HuH-7.5 (cell line): ENCODE measurements at places on chromosomes 7 and 10.
A peak's percentile ranks its signal among the peaks of the same experiment; 100 is the strongest.

- DNase-seq = no peak
These were observed 17.6 kb upstream of the ZNF518A start for GRCh38 chr10:96112531-96112930.

- no peak for DNase-seq
These were observed 12.8 kb downstream of the LRRN3 start for GRCh38 chr7:111103678-111104274.

GRCh38 chr10:132489053-132489703 is 48.4 kb upstream of the INPP5A start:
- no peak for DNase-seq

GRCh38 chr10:59682986-59683937 is 26.4 kb downstream of the SLC16A9 start:
- DNase-seq = no peak

- no peak for DNase-seq
These were observed 7.4 kb downstream of the TTYH3 start for GRCh38 chr7:2639181-2639681.

DNA sequence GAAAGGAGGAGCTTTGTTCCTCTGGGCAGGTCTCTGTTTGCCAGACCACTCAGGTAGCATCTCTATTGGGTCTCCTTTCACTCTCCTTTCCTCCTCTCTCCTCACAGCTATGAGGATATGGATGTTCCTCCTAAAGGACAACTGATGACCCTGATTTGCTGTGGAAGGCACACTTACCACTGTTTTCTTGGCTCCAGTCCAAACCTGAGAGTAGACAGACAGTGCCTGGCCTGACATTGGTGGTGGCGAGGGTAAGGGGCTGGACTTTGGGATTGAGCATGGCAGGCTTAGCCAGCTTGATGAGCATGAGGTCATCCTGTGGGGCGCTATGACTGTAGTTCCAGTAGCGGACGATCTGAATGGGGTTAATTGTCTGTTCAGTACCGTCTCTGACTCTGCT is 3.6 kb downstream of the PRSS37 start:
- DNase-seq = no peak

DNA sequence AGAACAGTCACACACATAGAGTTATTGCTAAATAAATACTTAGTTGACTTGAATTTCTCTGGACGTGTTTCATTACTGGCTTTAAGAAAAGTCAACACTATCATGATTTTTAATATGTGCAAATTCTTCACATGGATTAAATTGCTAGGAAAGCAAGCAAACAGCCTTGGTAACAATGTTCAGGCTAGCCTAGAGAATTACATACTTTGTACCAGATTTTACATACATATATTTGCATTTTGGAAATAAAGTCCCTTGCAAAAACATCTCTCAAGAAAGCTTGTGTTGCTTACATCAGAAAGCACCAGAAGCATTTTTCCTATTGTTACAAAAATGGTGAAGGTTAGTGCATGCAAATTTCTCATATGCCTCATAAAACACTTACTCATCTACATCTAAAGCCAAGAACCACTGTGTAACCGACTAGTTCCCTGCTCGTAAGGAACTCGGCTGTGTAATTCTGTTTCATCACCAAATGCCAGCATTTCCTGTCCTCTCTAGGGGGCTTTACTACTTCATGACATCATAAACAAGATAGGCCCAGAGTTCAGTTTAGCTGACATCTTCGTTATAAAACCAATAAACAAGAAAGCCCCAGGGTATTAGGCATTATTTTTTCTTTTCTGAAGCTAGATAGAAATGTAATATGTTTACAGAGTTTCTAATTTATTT is 87.8 kb downstream of the CFAP58 start:
- DNase-seq = no peak

DNA sequence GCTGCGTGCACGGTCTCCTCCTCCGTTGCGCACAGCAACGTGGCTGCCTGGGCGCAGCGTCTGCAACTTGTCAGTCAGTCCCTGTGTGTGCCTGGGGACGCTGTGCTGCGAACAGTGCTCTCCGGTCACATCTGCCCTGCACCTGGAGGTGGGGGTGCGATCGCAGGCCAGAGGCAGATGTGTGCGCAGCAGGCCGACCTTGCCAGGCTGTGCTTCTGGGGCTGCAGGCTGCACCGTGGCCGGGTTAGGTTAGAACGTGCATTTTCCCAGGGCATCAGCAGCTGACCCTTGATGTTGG is 8.2 kb upstream of the GET4 start:
- no peak for DNase-seq

DNA sequence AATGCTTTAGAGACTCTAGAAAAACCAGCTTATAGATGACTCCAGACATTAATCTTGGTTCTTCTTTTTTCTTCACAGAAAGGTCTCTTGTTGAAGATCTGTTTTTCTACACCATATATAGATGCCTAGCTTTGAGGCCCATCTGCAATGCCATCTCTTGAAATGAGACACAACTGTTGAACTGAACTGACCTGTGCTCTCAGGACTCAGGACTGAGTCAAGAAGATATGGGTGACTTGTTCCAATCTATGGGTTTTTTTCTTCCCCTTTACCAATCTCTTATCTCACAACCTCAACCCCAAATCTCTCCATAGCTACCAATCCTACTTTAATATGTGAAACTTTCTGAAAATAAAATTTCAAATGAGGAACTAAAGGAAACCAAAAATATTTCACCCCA is 194.7 kb downstream of the SNX13 start:
- no peak for DNase-seq

DNA sequence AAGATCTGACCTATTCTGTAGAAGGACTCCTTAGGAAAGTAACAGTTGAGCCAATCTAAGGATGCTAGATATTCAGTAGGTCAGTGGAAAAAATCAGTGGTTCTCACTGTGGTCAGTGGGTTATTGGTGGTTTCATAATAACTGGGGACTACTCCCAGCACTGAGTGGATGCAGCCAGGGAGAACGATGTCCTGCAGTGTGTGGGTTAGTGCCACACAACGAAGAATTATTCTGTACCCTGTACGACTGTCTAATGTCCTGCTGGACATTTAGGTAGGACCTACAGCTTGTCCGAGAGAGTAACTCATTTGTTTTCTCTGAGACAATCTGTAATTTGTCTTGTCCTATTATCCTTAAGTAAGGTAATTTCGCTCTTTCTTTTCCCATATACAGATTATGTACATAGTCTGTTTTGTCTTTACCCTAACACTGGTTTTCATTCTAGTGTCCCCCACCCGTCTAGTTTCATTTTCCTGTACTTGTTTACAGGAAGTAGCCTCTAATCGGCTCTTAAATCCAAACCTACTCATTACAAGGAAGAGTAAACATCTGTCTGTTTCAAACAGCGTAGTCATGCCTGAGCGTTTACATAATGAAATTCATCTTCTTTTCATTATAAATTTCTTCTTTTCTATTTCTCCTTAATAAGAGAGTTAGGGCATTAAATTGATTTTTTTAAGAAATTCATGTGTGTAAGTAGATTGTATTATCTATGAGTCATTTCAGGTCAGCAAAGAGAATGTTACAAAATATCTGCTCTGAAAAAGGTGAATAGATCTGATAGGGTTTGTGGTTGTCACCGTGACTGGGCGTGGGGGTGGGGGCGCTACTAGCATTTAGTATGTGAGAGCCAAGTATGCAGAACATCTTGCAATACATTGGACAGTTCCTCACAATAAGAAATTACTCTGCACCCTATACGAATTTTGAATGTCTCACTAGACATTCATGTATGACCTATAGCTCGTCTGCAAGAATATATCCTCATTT is 8.3 kb upstream of the ZC3HAV1L start:
- DNase-seq = no peak

- no peak for DNase-seq
These were observed 115.5 kb downstream of the AGMO start for GRCh38 chr7:15446280-15446679.

DNA sequence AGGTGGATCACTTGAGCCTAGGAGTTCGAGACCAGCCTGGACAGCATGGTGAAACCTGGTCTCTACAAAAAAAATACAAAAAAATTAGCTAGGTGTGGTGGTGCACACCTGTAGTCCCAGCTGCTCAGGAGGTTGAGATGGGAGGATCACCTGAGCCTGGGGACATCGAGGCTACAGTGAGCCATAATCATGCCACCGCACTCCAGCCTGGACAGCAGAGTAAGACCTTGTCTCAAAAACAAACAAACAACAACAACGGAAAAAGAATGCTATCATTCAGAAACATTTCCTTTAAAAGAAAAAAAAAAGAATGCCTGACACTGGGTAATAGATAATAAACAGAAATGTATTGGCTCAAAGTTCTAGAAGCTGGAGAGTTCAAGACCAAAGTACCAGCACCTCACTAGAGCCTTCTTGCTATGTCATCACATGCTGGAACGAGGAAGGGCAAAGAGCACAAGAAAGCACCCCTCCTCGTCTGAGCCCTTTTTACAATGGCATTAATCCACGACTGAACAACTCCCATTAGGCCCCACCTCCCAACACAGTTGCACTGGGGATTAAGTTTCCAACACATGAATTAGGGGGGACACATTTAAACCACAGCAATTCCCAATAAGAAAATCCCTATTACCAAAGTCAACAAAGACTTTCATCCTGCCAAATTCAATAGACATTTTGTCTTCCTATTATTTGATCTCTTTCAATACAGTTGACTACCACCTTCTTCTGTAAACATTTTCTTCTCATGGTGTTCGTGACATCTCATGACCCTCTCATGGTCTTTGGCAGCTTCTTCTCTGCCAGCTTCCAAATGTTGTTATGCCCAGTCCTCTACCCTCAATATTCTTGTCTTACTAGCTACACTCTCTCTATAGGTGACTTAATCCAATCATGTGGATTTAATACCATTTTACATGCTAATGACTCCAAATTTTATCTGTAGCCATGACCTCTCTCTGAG is 20.0 kb downstream of the AKR1D1 start:
- DNase-seq = no peak

GRCh38 chr7:20083781-20084180 is 133.4 kb downstream of the MACC1 start:
- DNase-seq = no peak

DNA sequence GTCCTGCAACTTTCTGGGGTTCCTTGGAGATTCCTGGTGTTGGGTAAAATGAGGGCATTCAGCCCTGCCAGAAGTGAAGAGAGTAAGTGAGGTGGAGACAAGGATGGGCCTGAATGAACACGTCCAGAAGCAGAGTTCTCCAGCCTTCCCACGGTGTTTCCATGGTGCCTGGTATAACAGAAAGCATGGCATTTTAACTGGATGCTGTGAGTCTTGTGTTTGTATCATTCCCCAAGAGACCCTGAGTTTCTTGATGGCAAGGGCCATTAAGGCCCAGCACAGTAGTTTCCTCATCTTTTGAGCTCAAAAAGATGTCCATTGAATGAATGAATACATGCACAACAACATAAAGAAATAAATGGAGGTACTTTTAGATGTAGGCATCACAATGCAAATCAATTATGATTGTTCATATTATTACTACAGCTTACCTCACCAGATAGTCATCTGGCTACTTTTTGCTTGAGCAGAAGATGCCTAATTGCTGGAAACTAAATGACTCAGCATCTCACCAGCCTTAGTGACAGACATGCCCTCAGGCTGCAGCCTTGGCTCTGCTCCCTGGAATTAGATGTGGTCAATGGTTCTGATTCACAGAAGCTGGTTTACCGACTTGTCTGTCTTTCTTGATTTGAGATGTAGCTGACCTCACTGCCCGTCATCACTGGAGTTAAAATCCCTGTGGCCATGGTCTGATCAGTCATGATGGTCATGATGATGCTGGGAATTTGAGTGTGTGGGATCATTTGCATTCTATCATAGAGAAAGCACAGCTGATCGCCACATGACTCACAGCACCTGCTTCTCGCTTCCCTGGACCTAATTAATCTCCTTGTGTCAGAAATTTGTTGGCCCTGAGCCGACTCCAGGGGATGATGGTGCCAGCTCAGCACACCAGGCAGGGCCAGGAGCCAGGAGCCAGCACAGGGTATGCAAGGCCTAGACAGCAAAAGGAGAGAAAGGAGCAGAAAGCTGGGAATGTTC is 83.9 kb downstream of the CXCL12 start:
- DNase-seq = peak; percentile 16

- DNase-seq = no peak
These were observed 11.5 kb downstream of the CISD1 start for GRCh38 chr10:58280477-58280876.

- DNase-seq = peak; percentile 75
These were observed 664 bp downstream of the FMC1 start for GRCh38 chr7:139341776-139342226.

DNA sequence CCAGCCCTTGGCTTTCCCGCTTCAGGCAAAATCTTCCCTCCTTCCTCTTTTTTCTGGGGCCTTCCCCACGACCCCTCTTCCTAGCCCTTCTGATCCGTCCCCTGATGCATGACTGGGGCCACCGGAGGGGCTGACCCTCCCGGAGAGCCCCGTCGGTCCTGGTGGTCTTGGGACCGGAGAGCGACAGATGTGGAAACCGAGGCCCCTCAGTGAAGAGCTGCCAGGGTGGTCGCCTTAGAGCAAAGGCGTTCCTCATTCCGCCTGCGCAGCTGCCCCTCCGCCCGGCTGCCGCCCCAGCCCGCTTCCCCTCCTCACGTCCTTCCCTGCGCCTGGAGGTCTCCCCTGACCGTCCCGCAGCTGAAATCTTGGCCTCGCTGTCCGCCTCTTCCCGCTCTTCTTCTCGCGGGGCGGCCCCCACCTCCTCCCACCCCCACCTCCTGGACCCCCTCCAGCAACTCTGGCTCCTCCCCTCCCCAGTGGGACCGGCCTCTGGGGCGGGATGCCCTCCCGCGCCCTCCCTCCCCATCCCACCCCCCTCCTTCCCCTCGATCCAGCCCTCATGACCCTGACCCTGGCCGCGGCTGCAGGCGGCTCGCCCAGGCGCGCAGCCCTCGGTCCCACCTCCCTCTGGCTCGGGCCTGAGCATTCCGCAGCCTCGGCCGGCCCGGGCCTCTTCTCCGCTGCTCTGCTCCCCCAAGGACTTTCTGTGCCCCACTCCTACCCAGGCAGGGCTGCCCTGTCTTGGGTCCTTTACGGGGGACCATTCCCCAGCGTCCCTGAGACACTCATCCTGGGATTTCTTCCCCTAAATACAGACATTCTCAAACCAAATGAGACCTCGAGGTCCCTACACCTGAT is at the start of gene RARRES2:
TSS of gene RARRES2 (minus strand) at position 367 of the 858 bp plus-strand sequence. CDS start 1,020 bp downstream, outside the sequence.
- no peak for DNase-seq

- DNase-seq = no peak
These were observed 10.4 kb downstream of the CHRM2 start for GRCh38 chr7:136878878-136879277.

DNA sequence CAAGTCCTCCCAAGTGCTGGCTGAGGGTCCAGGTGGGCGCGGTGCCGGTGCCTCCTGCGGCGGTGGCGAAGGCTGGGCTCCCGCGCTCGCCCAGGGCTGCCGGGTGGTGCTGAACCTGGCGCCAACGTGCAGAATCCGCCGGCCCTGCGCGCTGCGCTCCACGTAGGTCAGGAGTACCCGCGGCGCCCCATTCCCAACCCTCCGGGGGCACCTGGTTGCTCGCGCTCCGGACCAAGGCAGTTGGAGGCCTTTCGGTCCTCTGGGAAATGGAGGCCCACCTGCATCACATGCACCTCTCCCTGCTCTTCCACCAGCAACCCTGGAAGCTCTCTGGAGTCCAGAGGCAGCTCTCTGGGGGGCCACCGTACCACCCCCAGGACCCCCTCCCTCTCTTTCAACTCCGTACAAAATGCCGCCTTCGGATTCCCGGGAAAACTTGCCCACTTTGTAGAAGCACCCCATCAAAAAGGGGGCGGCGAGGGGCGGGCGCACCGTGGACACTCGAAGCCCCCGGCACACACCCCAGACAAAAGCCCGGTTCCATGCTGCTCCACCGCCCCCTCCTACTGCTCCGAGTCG is 745 bp downstream of the SLC16A9 start:
- peak; percentile 41 for DNase-seq

- DNase-seq = no peak
These were observed 75.5 kb downstream of the RPS24 start for GRCh38 chr10:78109210-78109609.
